ENCODE measurements at places on chromosomes 2 and 18.

DNA sequence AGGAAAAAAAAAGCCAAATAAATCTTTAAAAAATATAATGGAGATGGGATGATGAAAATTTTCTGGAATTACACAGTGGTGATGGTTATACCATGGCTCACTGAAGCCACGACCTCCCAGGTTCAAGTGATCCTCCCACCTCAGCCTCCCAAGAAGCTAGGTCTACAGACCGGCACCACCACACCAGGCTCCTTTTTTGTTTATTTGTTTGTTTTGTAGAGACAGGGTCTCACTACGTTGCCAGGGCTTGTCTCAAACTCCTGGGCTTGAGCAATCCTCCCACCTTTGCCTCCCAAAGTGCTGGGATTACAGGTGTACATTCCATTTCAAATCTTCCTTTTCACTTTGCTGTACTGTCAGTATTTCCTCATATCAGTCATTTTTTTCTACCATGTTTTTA, 61.7 kb downstream of the CHRNA1 start:
- DNase-seq = no peak

- DNase-seq = no peak
These were observed 47.8 kb upstream of the ODC1 start for GRCh38 chr2:10495988-10496313.

- DNase-seq = no peak
These were observed at the start of gene LBX2 for GRCh38 chr2:74499267-74499939. Gene LBX2 (minus strand): TSS chr2:74499603. CDS start chr2:74499537, 66 bp downstream.

GRCh38 chr18:6962571-6963451, 154.8 kb downstream of the LAMA1 start:
- DNase-seq = no peak

DNA sequence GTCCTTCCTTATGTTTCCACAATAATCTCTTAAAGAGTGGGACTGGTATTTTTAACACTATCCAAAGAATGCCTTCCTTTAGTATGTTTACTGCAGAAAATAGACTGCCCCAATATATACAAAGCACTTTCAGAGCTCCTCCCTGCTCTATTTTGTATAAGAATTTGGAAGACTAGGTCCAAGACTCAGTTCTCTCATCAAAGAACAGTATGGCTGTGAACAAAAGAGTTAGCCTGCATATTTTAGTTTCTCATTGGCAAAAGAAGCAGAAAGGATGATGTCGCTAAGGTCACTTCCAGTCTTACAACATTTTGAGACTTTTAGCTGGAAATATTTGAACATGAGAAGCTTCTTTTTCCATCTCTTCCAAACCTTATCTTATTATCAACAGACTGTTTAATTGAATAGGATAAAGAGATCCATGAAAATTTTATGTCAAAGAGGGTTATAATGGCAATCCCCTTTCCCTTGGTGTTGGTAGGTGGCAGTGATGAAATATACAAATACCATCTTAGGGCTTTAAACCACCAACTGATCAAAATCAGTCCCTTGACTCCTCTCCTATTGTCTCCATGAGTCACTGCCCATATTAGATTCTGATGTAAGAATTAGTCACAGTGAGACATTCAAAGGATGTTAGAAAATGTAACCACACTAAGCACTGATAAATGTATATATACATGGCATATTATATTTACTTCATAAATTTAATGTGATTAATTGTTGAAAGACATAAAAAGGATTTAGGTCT, 266.9 kb upstream of the DSEL start:
- DNase-seq = no peak

GRCh38 chr18:63365876-63366212, 1.2 kb downstream of the KDSR start:
- no peak for DNase-seq

GRCh38 chr18:37711766-37712505, 146.3 kb upstream of the CELF4 start:
- no peak for DNase-seq

GRCh38 chr2:237682856-237683670, 55.7 kb downstream of the LRRFIP1 start:
- DNase-seq = no peak

GRCh38 chr2:231243866-231244265, 45.4 kb downstream of the ARMC9 start:
- no peak for DNase-seq

GRCh38 chr2:47656715-47657600, 126.0 kb upstream of the MSH6 start:
- no peak for DNase-seq

- DNase-seq = no peak
These were observed 1218.5 kb downstream of the SUCLG1 start for GRCh38 chr2:83240611-83241010.

DNA sequence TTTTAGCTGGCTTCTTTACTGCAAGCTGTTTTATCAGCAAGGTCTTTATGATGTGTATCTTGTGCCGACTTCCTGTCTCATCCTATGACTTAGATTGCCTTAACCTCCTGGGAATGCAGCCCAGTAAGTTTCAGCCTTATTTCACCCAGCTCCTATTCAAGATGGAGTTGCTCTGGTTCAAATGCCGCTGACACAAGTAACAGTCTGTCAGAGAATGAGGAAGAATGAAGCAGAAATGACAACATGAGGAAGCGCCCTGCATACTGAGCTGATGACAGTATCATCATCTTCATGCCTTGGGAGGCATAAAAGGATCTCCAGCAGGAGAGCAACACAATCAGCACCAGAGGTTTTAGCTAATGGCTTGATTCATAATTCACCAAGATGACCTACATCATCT, 309.4 kb downstream of the NBAS start:
- no peak for DNase-seq

DNA sequence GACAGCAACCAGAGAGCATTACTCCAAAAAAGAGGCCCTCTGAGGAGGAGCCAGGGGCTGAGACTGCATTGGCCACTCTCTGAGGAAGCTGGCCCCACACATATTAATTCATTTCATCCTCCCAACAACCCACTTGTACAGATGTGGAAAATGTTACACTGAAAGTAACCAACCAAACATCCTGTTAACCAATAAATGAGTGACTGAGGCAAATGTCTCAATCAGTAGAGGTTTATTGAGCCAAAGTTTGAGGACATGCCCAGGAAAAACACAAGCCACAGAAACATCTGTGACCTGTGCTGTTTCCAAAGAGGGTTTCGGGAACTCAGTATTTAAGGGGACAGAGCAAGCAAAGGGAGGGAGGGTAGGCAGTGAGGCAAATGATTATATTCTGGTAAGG, 53.0 kb downstream of the SKA1 start:
- no peak for DNase-seq

DNA sequence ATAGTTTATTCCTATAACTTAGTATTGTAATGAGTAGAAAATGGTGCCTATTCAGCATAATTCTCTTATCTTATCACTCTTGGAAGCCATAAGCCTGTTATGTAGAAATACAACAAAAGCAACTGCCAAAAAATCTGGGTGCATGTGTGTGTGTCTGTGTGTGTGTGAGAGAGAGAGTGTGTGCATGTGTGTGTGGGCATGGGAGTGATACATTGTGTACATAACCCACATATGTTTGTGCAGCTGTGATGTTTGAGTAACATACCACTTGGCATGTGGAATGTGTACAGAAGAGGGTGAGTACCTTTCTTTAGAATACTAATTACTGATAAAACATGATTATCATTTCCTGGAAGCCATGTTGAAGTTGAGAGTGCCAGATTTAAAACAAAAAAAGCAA, 642.3 kb upstream of the SYT4 start:
- peak; percentile 73 for DNase-seq

- no peak for DNase-seq
These were observed 137.6 kb downstream of the LAMA1 start for GRCh38 chr18:6979954-6980353.

- DNase-seq = no peak
These were observed 114.7 kb downstream of the C1D start for GRCh38 chr2:67948057-67948456.

GRCh38 chr2:40741532-40741931, 289.6 kb upstream of the SLC8A1 start:
- DNase-seq = no peak

GRCh38 chr2:208285853-208286252, 19.8 kb downstream of the PIKFYVE start:
- no peak for DNase-seq

- no peak for DNase-seq
These were observed 566.5 kb downstream of the DCDC2C start for GRCh38 chr2:4269885-4270284.

DNA sequence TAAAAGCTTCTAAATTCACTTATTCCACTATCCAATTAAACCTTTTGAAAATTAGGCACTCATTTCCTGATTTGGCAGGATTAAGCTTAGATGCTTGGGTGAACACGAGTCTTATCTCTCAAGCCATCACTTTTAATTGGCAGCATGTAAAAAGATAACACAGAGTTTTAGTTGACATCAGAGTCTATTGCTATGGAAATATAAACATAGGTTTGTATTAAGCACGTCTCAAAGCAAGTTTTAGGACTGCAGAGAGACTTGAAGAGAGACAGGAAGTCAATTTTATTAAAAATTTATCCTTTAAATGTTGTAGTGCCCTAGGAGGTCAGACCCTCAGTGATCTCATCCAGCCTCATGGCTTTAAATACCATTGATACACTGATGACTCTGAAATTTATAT, 5.6 kb downstream of the RBKS start:
- no peak for DNase-seq

- no peak for DNase-seq
These were observed 9.6 kb downstream of the EMX1 start for GRCh38 chr2:72926811-72927465.

DNA sequence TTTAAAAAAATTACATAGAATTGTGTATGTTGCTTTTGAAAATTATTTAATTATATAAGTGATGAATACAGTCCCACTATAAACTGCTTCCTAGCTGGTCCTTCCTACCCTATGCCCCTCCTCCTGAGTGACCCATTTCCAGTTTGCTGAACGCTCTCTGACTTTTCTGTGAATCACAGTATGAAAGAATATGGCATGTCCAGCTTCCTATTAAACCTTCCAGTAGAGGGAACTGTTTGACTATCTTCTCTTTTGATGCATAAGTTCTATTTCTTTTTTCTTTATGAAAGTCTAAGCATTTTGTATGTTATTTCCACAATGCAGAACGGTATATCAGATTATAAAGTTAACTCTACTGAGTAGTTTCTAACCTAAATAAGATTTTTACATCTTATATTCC, 41.3 kb downstream of the PSMG2 start:
- peak; percentile 16 for DNase-seq

DNA sequence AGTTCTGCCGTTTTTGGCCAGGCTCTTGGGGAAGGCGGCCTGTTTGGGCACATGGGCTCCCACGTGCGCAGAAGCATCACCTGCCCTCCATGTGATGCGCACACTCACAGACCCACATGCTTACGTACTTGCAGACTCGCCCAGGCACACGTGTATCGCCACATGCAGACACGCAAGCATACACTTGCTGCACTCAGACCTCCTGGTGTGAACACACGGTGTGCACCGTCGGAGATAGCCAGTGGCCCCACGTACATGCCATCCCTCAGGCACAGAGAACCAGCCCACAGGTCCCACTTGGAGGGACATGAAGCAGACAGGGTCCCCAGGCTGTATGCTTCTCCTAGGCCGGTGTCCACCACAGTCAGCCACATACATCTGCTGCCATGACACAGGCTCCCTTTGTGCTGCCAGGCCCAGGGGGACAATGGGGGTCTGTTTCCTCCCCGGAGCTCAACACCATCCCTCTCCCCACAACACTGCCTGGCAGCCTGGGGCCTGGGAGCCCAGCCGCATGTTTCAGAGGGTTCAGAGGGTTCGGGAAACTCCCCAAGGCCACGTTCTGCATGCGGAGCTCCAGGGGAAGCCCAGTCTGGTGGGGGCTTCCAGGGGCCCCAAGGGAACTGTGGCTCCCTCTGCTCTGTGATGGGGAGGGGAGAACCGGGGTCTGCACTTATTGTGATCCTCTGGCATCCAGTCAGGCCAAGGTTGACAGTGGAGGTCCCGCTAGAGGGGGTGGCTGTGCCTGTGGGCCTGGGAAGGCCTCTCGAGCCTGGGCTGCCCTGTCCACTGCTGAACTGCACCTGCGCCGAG, 208.1 kb upstream of the HAAO start:
- no peak for DNase-seq

- no peak for DNase-seq
These were observed 219.5 kb downstream of the BCL2 start for GRCh38 chr18:63099848-63100629.

DNA sequence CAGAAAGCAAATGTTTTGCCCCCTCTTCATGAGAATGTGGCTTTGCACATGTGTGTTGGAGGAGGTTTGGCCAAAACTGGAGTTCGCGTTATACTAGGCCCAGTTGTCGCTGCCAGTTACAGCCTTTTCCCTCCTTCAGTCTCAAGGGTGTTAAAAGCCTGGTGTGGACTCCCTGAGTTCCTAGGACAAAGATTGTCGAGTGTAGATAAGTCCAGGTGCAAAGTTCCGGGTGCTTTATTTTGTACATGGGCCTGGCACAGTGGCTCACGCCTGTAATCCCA, 542 bp upstream of the RNF103 start:
- DNase-seq = no peak

DNA sequence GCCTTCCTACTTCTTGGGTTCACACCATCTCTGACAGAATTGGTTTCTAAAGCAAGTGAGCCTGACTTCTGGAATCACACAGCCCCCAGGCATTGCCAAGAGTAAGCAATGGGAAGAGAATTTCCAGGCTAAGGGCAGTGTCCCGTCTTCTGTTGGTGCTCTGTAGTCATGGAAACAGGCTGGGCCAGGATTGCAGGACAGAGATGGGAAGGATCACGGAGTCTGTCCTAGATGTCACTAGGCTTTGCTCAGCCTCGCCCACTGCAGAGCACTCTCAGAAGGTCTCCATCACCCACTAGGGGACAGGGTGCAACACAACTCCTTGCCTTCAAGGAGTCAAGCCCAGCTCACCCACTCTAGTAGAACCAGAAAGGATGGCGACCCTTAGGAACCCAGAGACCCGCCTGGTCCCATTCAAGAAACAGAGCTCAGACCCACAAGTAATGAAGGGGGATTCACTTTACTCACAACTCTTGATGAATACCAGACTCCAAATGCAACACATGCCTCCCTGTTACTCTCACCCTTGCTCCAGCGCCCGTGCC, 48.6 kb upstream of the TEX51 start:
- DNase-seq = no peak

DNA sequence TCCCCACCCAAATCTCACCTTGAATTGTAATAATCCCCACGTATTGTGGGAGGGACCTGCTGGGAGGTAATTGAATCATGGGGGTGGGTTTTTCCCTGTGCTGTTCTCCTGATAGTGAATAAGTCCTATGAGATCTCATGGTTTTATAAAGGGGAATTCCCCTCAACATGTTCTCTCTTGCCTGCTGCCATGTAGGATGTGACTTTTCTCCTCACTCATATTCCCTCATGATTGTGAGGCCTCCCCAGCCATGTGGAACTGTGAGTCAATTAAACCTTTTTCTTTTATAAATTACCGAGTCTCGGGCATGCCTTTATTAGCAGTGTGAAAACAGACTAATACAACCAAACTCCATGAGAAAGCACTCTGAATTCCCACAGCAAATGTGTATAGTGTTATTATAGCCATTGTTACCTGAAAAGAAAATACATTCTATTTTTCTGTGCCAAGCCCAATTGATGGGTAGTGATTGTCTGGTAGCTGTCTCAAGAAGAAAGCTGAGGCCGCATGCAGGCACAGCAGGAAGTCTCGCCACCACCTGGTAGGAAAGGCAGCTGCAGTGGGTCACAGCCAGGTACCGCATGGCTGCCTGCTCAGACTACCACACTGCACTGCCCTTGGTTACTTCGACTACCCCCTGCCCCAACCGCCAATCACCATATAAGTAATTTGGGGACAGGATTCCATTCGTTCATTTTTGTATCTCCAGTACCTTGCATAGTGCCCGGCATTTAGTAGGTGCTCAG, 10.3 kb upstream of the ZBTB7C start:
- no peak for DNase-seq

- DNase-seq = no peak
These were observed 216.9 kb upstream of the VWC2L start for GRCh38 chr2:214193943-214194342.
